ENCODE measurements at places on chromosomes 1 and 21.

DNA sequence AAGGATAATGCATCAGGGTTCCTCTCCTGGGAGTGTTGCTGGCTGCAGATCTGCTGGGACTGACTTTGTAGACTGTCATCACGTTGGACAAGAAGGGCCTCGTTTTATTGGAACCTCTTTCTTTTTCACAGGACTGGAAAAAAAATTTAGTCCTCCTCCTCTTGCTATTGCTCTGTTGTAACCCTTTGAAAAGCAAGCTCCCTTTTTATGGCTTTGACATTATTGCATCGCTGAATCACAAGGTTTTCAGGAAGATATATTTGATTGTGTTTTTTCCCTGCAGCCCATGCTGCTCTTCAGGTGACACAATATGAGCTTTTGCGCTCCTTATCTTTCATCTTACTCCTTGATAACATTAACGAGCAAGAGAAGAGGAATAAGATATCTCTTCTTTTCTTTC is 290.9 kb downstream of the CAMTA1 start:
- no peak for DNase-seq

DNA sequence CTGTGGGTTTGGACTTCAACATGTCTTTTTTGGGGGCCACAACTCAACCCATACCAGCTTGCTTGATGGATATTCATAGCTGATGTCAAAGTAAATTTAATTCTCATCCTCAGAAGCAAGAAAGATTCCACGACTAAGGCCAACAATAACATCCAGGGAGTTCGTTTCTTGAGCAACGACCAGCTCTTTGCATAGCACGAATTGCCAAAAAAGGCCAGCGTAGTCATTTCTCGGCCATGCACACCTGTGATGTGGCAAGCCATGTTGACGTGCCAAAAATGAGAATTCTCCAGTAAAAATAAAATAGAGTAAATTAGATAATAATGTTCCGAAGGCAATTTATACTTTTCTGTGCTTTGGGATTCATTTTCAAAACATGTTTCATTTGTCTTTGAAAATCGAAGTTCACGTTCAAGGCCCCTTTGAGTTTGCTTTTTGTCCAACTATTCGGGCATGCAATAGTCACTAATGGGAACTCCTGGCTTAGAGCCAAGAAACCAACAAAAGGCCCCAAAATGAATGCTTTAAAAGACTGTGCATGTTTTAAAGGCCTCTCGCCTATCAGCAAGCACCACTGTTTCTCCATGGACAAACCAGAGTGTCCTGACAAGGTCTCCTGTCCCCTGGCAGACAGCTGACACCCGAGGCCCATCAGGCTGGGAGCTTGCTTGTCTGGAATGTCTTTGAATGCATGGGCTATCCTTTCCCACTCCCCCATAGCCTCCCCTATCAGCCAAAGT is 14.4 kb upstream of the IGSF5 start:
- DNase-seq = no peak

DNA sequence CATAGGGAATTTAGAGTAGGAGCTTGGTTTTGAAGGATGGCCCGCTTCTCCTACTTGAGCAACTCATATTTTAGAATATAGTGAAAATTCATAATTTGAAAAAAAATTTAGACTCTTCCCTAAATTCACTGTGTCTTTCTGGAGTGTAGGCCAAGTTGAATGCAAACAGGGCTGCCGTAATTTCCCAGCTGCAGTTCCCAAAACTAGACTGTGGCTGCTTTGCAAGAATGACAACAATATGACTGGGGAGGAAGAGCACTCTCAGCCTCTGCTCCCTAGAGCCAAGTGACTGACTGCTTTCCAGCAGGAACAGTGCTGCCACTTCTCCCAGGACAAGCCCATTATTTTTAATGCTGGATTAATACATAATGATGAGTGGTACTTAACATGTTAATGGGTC is 209.0 kb downstream of the RHOU start:
- DNase-seq = no peak

DNA sequence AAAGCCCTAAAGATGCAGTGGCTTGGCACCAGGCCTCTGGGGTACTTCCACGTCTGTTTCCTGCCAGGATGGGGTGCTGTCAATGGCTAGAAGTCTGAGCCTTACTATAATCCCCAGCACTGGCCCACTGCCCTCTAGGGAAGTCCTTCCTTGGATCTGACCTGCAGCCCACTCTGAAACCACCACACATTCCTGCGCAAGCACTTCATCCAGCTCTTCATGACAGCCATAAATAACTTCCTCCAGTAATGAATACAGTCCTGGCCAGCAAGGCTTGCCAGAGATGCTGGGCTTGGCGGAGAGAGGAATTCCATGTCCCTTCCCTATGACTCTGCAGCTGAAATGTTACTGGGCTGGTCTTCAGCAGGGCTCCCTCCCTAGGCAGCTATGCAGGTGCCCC is 32.6 kb downstream of the ALPL start:
- no peak for DNase-seq

- no peak for DNase-seq
Observed at GRCh38 chr21:26077521-26077920, 93.0 kb downstream of the APP start.

DNA sequence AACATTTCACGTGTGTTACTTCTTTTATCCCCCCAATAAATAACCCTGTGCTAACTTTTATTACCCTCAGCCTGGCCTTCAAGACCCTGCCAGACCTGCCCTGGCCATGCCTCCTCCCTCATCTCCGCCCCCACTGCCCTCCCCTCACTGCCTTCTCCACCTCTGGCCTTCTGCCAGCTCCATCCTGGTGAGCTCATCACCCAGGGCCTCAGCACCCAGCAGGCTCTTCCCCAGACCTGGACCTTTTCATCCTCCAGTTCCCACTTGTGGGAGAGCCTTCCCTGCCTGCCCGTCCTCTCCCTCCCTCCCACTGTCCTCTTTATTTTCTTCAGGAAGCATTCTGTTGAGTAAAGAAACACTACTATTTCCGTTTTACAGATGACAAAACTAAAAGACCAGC is 72.0 kb downstream of the SLC66A1 start:
- DNase-seq = no peak

DNA sequence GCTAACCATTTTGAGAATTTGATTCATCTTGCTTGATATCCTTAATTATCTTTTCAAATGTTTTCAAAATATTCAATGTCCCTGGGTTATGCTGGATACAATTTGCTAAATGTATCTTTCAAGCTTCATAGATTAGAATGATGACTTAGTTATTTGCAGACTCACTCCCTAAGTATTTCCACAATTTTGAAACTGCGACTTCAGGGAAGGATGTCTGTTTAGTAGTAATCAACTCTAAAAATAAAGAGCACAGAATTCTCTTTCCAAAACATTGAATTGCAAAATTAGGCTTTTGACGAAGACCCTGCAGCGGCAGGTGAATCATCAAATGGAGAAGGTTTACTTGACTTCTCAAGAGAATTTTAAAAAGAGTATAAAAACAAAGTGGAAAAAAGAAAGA is 14.2 kb downstream of the RGS1 start:
- DNase-seq = no peak

GRCh38 chr1:91979383-91979782 is 30.2 kb downstream of the BRDT start:
- DNase-seq = no peak

GRCh38 chr1:17013491-17014320 is 2.0 kb upstream of the ATP13A2 start:
- DNase-seq = peak; percentile 11

DNA sequence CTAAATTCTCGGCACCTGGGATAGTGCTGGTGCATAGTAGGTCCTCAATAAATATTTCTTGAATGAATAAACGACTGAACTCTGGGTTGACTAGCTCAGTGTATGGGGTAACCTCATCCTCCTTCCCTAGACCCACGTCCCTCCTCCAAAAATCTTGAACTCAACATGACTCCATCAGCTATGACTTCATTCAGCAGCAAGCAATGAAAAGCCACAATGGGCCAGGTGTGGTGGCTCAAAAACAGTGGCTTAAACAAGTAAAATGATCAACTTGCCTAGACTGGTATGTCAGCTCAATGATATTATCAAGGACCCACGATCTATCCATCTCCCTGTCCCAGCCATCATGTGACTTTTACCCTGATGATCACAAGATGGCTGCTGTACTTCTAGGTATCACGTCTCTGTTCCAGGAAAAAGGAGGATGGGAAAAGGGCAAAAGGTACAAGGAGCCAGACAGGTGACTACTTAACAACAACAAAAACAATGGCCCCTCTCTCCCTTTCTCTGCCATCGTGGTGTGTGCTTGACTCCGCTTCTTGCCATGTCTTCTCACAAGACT is 13.0 kb upstream of the PAQR7 start:
- DNase-seq = no peak

- no peak for DNase-seq
Observed at GRCh38 chr1:114671011-114671938, 1.4 kb upstream of the DENND2C start.

- no peak for DNase-seq
Observed at GRCh38 chr1:5364591-5364990, 627.6 kb downstream of the NPHP4 start.

DNA sequence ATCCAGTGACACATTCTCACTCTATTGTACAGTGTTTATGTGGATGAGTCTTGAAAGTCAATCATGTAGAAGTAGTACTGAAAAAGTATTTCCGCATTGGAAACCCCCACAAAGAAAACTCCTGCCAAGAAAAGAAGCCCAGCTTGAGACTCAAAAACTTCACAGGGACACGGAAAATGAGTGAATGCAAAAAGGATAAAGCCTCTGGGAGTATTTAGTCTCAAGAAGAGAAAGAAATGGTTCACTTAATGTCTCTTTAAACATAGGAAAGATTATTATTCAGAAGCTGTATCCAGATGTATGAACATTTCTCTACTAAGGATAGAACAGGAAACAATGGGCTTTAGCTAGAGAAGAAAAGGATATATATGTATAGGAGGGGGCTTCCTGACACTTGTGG is 304.5 kb downstream of the BARHL2 start:
- no peak for DNase-seq

GRCh38 chr1:53417074-53417511 is 42.1 kb upstream of the DMRTB1 start:
- no peak for DNase-seq

GRCh38 chr21:34554227-34554626 is 42.2 kb upstream of the KCNE1 start:
- DNase-seq = no peak

DNA sequence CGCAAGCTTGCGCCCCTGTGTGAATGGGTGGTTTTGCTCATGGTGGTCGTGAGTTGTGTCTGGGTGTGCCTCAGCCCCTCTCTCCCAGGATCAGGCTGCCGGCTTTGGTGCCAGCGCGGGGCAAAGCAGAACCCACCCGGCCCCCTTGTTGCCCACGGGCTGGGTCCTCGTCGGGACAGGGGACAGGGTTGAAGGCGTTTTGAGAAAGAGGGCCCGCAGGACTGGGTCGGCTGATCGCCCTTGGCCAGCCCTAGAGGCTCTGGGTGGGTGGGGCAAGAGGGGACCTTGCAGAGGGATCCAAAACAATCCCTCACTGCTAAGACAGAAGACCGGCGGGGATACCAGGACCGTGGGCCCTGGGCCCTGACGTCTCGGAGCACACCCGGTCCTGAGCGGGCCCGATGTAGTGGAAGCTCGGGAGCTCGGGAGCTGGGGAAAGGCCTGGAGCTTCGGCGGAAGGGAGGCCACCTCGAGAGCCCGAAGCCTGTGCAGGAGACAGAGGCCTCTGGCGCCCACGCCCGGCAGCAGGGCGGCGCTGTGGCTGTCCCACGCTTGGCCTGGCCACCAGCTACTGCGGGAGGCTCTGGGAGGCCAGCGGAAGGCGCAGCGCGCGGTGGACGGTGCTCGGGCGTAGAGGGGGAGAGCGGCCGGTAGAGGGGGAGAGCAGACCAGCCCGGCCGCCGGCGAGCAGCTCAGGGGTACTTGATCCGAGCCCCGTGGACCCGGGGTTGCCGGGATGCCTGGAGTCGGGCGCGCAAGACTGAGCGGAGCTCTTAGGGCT is 2.8 kb upstream of the ZNF678 start:
- DNase-seq = no peak

DNA sequence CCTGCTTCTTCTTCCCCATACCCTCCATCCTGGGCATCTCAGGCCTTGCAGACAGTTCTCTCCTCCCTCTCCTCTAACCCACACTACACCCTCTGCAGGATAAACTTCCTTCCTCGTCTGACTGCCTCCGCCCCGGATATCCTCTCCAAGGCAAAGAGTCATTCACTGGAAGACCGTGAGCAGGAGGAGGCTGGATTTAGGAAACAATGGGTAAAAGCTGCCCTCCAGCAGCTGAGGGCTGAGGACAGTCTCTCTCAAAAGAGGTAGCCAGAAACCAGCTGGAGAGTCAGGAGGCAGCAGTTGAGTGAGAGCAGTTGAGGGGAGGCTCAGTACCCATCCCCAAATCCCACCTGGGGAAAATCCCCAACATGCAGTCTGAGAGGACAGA is 1.4 kb downstream of the CSRP1 start:
- no peak for DNase-seq

DNA sequence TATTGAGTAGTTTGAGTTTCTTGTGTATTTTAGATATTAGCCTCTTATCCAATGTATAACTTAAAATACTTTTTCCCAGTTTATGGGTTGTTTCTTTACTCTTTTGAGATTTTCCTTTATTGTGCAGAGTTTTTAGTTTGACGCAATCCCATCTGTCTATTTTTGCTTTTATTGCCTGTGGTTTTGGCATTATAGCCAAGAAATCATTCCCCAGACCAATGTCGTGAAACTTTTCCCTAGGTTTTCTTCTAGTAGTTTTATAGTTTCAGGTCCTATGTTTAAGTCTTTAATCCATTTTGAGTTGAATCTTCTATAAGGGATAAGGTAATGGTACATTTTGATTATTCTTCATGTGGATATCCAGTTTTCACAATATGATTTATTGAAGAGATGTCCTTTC is 87.6 kb downstream of the LEPR start:
- DNase-seq = no peak

DNA sequence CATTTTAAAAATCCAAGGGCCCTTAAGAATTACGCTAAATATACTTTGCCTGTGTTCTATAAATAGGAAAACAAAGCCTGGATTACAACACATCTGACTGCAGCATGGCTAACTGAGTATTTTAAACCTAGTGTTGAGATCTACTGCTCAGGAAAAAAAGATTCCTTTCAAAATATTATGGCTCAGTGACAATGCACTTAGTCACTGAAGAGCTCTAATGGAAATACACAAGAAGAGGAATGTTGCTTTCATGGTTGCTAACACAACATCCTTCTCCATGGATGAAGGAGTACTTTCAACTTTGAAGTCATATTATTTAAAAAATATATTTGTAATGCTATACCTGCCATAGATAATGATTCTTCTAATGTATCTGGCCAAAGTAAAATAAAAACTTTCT is 248.3 kb upstream of the NEGR1 start:
- no peak for DNase-seq

DNA sequence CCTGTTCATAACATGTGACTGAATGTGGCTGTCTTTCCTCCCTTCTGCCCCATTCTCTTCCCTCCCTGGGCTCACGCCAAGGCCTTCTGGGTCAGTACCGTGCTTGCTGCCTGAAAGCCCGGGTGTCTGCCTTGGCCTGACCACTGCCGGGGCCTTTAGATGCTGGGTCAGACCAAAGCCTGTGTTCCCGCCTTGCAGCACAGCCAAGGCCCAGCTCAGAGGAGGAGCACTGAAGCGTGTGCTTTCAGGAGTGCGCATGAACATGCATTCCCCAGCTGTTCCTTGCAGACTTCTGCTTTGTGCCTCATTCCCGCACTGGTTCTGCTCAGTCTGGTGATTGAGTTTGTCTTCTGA is 27.0 kb upstream of the SARS1 start:
- peak; percentile 15 for DNase-seq

GRCh38 chr1:111471012-111471411 is 2.8 kb upstream of the C1orf162 start:
- peak; percentile 22 for DNase-seq

GRCh38 chr1:215402147-215402546 is 165.0 kb upstream of the KCTD3 start:
- DNase-seq = no peak

GRCh38 chr1:31310198-31310597 is 13.4 kb downstream of the ZCCHC17 start:
- no peak for DNase-seq

Measured in C1 segment of cervical spinal cord (tissue), 14 donors.